ENCODE measurements at places on chromosomes 2 and 18.
A peak's percentile ranks its signal among the peaks of the same experiment; 100 is the strongest.

DNA sequence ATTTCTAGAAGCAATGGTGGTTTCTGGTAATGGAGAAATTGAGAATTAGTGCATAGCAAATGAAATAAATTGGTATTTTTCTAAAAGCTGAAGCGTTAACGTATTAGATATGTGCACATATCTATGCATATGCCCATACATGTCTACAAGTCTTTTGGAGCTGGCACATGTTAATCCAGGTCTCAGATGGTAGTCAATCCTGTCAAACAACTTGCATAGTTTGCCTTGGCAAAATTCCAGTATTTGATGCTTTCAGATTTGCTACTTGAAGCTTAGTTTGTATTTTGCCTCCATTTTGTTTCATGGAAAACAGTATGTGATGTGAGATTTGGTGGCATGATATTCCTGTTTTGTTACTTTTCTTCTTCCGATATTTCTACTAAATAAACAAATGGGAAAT lies 304.6 kb downstream of the PARD3B start:
- no peak for DNase-seq

- no peak for DNase-seq
These were observed 123.0 kb upstream of the MYO3B start for GRCh38 chr2:170054997-170055396.

GRCh38 chr2:98412751-98413458 lies 31.8 kb upstream of the INPP4A start:
- peak; percentile 6 for DNase-seq

DNA sequence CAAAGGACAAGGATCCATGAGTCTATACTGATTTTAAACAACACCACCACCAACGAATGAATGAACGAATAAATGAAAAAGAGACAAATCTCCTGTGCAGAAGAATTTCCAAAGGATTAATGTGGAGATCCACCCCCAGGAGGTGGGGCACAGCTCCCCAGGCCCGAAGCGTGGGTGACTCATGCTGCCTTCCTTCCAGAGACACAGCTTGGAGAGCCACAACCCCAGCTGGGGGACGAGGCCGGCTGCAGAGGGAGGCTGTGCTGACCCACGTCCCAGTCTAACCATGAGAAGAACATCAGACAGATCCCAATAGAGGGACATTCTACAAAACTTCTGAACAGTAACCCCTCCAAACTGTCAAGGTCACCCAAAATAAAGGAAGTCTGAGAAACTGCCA lies 557.3 kb upstream of the SALL3 start:
- no peak for DNase-seq

GRCh38 chr2:192047315-192048107 lies 147.2 kb downstream of the TMEFF2 start:
- DNase-seq, result no peak

DNA sequence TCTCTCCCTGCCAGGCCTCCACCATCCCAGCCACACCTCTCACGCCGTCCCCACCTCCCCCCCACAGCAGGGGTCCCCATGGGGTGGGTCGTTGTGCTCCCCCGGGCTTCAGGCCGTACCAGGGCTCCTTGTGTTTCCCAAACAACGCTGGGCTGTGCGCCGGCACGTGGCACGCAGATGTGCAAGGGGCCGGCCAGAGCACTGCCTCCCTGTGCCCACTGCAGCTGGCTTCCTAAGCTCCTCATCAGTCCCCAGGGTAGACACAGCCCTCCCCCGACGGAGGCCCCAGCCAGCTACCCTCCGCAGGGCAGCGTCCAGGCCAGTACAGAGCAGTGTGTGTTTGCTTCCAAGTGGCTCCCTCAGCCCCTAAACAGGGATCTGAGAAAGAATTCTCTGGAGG lies 34.0 kb downstream of the BIN1 start:
- no peak for DNase-seq

DNA sequence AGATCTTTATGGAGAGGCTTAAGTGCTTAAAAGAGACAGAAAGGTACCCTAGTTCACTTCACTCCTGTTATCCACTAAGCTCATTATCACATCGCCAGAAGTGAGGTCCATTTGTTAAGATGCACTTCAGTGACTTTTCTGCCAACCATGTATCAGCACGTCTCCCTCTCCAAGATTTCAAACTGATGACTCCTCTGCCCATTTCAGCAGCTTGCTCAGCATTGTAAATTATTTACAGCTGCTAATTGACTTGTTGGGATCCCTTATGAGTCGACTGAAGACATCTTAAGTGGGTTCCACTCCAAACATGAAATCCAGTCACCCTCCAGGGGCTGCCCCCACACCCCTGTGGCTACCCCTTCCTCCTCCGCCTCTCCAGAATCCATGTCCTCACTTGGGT lies 37.3 kb downstream of the DIPK1C start:
- DNase-seq, result no peak

GRCh38 chr2:188189356-188189755 lies 102.3 kb upstream of the GULP1 start:
- no peak for DNase-seq

GRCh38 chr2:146837857-146838256 lies 1007.0 kb upstream of the ACVR2A start:
- no peak for DNase-seq

- no peak for DNase-seq
These were observed 155.9 kb downstream of the DIS3L2 start for GRCh38 chr2:232117413-232117812.

DNA sequence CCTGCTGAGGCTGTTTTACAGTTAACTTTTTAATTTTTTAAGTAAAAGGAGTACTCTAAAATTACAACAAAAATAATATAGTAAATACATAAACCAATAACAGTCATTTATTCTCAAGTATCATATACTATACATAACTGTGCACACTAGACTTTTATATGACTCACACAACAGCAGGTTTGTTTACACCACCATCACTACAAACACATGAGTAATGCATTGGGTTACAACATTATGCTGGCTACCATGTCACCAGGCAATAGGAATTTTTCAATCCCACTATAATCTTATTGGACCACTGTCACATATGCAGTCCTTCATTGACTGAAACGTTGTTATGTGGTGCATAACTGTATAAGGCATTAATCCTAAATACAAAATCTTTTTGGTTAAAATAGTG lies 42.5 kb downstream of the RASGRP3 start:
- no peak for DNase-seq

GRCh38 chr2:35298493-35298892 lies 1057.1 kb upstream of the CRIM1 start:
- DNase-seq, result no peak

DNA sequence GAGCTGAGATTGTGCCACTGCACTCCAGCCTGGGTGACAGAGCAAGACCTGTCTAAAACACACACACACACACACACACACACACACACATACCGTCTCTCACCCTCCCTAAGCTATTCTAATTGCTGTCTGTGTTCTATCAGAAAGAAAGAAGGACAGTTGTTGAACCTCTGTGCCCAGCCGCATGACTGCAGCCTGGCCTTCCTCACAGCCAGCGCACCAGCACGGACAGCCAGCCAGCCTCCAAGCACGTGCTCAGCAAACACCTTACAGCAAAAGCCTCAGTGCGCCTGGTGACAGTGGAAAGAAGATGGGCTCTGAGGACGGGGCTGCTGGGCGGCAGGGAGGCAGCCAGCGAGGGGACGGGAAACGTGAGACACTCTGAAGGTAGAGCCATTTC lies 58.0 kb downstream of the ZNF516 start:
- no peak for DNase-seq

- no peak for DNase-seq
These were observed 153.0 kb downstream of the TMEM247 start for GRCh38 chr2:46632349-46632748.

DNA sequence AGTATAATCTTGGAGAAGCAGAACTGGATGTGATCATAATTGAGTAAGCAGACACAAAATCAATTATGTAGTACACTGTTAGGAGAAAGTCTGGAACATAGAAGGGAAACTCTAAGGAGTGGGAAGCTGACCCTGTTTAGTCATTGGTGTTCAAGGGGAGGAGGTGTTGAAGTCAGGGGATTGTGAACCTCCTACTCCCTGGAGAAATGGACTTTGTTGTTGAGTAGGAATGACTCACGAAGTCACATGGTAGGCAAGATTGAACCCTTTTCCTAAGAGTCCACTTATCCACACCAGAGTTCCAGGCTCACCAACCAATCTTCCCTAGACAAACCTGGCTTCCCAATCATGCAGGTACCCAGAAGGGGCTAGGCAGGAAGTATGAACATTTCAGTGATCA lies 81.0 kb upstream of the BCL11A start:
- DNase-seq, result no peak

DNA sequence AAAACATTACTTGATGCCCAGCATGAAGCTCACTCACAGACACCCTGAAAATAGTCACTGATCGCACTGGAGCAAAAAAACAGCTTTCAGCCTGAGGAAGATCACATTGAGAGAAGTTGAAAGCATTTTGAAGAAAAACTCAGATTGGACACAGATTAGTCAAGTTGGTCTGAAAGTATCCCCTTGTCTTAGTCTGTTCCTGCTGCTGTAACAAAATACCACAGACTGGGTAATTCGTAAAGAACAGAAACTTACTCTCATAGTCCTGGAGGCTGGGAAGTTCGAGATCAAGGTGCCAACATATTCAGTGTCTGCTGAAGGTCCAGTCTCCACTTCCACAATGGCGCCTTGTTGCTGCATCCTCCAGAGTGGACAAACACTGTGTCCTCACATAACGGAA lies 14.2 kb upstream of the NDUFV2 start:
- DNase-seq, result no peak

- no peak for DNase-seq
These were observed 491.0 kb downstream of the LRP1B start for GRCh38 chr2:141639809-141640208.

- no peak for DNase-seq
These were observed 41.4 kb upstream of the ID2 start for GRCh38 chr2:8640498-8640897.

GRCh38 chr2:177530561-177530960 lies 138.0 kb downstream of the AGPS start:
- DNase-seq, result no peak

DNA sequence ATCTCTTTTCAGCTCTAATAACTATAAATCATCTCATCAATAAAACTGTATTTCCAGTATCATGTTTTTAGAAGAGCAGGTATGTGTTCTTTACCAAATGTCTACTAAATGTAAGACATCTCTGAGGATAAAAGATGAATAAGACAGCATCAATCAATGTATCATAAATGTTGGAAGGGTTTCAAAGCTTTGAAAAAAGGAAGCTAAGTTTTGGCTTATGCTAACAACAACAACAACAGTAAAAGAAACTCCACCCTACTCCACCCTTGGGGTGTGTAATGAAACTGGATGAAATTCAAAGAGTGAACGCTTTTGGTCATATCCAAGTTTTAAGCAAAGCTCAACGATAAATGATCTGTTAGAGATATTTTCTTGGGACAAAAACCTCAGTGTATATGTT lies 17.1 kb downstream of the PRKD3 start:
- no peak for DNase-seq

DNA sequence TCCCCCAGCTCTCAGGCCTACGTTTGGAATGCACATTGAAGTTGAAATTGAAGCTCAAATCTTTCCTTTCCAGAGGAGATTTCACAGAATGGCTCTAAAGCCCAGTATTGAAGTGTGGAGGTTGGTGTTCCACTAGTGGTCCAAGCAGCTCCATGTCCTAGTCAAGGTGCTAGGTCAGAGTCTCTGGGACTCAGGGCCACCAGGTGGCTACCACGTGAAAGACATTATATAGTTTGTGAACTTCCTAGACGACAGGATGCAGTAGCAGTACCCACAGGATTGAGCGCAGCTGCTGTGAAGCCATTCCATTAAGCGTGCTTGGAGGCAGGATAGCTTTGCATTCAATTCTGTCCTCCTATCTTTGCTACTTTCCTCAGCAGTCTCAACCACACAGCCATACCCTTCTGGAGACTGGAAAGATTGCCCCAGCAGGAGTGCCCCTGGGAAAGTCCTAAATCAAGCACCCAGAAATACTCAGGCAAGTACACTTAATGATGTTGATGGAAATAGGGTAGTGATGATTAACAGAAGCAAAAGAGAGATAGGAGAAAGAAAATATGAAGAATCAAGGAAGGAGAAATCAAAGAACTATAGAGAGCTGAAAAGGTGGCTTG lies 4.7 kb upstream of the TGFA start:
- DNase-seq, result no peak

- no peak for DNase-seq
These were observed 176.3 kb downstream of the SEPTIN10 start for GRCh38 chr2:109437325-109438090.

GRCh38 chr2:10784719-10785118 lies 27.9 kb downstream of the PDIA6 start:
- no peak for DNase-seq

- DNase-seq, result no peak
These were observed 217.8 kb downstream of the ANAPC1 start for GRCh38 chr2:111666160-111666559.

DNA sequence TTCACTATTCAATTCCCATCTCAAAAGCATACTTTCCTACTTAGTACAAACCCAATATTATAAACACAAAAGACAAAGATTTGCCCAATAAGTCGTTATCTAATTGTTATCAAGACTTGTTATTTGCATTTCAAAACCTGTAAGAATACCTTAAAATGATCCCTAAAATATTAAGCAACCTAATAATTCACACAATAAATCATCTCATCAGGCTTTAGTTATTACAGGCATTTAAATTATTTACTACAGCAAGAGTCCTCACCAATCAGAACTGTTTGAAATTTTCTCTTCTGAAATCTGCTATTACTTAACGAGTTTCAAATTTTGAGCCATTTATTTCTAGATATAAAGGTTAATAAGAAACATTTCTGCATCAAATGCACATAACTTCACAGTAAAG lies 1.6 kb downstream of the CCDC88A start:
- no peak for DNase-seq

DNA sequence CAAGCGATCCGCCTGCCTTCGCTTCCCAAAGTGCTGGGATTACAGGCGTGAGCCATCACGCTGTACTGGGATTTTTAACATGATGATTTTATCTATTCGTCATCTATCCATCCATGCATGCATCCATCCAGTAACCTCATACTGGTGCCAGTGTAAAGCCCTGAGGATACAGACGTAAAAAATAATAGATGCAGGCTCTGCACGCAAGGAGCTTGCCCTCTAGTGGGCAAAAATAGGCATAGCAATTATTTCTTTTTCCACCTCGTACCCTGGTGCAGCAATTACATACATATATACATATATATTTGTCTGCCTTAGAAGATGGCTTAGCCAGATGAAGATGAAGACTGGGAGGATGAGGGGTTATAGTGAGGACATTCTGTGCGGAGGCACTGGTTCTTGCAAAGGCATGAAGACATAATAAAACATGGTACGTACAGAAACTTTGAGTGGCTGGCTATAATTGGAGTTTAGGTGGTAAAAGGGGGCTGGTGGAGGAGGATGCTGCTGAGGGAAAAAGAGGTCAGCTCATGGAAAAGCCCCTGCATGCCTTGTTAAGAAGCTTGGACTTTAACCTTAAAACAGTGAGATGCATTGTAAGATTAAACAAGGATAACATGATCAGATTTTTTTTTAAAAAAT lies 19.6 kb upstream of the RPIA start:
- DNase-seq, result no peak

DNA sequence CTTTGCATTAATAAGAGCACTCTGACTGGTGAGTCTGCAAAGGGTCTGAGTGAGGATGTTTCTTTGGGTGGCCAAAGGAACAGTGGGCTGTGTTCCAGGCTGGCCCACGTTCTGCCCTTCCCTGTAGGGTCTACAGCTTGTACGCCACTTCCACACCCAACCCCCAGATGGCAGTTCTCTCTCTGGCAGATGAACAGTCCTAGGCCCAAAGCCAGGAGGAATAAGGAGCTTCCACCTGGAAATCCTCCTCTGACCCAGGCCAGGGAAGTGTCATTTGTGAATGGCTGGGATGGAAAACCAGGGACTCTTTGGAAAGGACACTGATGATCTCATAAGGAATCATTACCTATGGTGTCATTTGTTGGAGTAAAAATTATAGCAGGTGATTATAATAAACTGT lies 6.6 kb downstream of the OTOF start:
- no peak for DNase-seq

- no peak for DNase-seq
These were observed 56.8 kb downstream of the ATF2 start for GRCh38 chr2:175111200-175111657.
